Muscle of back (tissue), 13 donors: ENCODE measurements at places on chromosomes 2 and 18. TPM values are rescaled to one million over a fixed set of nuclear protein-coding genes. Genes with fewer than 3 reads are reported as not detected.

CD8B2 gene
- polyA plus RNA-seq: 0.04 TPM

SMIM21 gene
- polyA plus RNA-seq: not detected

CDK5R2 gene
- 0.12 TPM for polyA plus RNA-seq

SLC30A3 gene
- polyA plus RNA-seq: 0.40 TPM

AMER3 gene
- not detected for polyA plus RNA-seq

ACP1 gene
- 95.1 TPM for polyA plus RNA-seq

DNA sequence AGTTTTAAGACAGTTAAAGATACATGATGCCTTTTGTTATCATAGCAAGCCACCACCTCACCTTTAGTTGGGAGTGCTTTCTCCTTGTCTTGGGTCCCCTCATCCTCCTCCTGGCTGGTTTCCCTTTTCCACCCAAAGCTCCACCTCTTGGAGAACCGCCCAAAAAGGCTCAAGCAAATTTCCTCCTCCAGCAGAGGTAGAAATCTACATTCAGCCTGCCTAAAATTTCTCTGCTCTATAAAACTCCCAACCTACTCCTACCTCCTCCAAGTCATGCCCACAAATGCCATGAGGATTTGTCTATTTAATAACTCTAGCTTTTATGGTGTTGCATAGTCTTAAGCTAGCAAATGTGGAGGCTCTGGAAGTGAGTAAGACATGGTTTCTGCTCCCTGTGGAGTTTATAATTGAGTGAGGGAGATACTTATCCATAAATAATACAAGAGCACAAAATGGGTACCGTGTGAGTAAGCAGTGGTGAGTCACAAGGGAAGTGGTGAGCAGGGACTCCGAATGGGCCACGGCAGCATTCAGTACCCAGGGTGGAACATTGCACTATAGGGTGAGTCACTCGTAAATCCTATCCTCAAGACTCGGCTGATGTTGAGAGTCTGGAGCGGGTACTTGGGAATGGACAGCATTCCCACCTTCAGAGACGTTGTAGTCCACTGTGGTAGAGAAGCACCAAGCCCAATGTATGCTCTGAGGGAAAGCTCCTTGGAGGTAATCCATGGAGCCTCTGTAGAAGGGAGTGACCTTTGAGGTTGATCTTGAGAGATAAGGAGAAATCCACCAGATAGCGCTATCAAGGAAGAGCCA, 146.3 kb downstream of the RTN4 start:
- peak; percentile 96 for DNase-seq

DNA sequence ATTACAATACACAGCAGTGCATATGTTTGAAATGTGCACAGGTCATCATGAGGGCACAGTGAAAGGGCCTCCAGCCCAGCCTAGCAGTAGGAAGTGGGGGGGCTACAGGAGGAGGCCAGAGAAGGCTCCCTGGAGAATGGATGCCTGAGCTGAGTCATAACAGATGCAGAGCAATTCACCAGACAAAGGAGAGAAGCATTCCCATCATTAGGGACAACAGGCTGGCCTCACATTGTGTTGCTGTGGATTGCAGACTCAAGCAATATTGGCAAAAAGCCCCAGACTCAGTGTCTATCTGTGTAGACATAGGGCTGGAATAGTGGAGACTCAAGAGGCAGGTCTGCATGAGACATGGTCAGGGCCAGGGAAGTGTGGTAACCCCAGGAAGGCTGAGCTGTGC, 329.9 kb downstream of the DLGAP1 start:
- peak; percentile 83 for DNase-seq

- no peak for DNase-seq
Measured at GRCh38 chr2:196376984-196377877, 205.9 kb upstream of the STK17B start.

DNA sequence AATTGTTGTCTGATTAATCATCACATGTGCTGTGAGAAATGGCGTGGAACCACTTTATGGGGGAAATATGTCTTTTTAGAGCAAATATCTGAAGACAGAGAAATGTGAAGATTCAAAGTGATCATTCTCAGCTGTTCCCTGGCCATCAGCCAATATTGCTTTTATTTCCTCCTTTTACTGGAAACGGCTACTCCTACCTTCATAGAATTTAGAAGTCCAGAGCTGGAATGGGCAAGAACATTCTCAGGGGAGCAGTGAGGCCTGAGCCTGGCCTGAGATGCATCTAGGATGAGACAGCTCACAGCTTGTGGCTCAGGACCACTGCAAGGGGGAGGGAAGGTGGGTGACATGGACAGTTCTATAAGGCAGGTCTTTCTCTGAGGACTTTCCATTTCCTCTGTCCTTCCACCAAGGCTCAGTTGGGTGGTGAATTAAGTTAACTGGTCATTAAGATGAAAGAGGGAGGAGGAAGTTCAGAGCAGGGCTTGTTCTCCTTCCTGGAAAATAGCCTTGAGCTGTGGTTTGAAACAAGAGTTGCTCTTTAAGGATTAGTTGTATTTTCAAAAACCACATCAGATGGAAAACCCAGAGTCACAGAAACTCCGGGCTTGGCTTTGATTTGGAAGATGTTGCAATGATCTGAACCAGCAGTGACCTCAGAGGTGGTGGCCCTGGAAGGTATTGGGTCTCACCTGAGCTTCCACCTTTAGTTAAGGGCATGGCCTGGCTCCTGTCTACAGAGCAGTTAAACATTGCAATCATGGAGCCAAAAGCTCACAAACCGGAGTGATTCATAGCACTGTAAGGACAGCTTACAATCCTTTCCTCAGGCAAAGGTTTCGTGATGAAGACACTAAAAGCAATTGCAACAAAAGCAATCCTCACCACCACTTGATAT, 144.3 kb downstream of the VAPA start:
- peak; percentile 63 for DNase-seq

- DNase-seq: no peak
Measured at GRCh38 chr2:57126410-57126809, 920.2 kb upstream of the VRK2 start.

GRCh38 chr2:227125506-227125905, 38.5 kb downstream of the COL4A4 start:
- no peak for DNase-seq
